ENCODE measurements at places on chromosomes 5 and 9. TPM values are rescaled to one million over a fixed set of nuclear protein-coding genes. Genes with fewer than 3 reads are reported as not detected.

Gene SLC23A1
- not detected for total RNA-seq

Gene TMEM215
- total RNA-seq: not detected

Gene TBC1D2
- total RNA-seq: 9.4 TPM

Gene FBP1
- total RNA-seq: 10.9 TPM

Gene CER1
- total RNA-seq: 0.37 TPM

Gene C9
- total RNA-seq: 0.12 TPM

Gene KCNV2
- total RNA-seq: not detected

Gene PHF24
- total RNA-seq: 0.28 TPM

Gene OR1Q1
- not detected for total RNA-seq

Gene TGFBI
- total RNA-seq: 194 TPM

Gene PCDHB8
- total RNA-seq: 0.44 TPM

Gene ARHGEF37
- 3.1 TPM for total RNA-seq

Gene CA9
- total RNA-seq: 0.82 TPM

Gene PCDHA13
- 1.4 TPM for total RNA-seq

Measured in omental fat pad (tissue), 4 donors.